A549 treated with Mapracorat at 1 μM for 4 hours (cell line): ENCODE measurements at places on chromosomes 11 and 22. TPM values are rescaled to one million over a fixed set of nuclear protein-coding genes. Genes with fewer than 3 reads are reported as not detected.

Gene MUC5B
- 1.5 to 4.9 TPM (median 2.8 TPM) in 5 replicates for total RNA-seq

Gene MCAM
- 9.2 to 14.8 TPM (median 10.5 TPM) in 5 replicates for total RNA-seq

Gene SVIP
- total RNA-seq = 6.3 to 15.4 TPM (median 14.2 TPM) in 5 replicates

Gene NXPE1
- total RNA-seq = not detected in 5 replicates

Gene APLNR
- total RNA-seq = 0.05 to 0.07 TPM in 2 of 5 replicates, not detected in the others

Gene KRTAP5-9
- total RNA-seq = not detected in 5 replicates
